ENCODE measurements at places on chromosomes 7 and 10.

GRCh38 chr10:35425595-35425994, 89.3 kb downstream of the CCNY start:
- no peak overlapping the region for H3K4me3 ChIP-seq
- peaks cover 22% of the 10 kb centered on the region for H3K36me3 ChIP-seq
- no peak overlapping the region for H3K27ac ChIP-seq
- H3K27me3 ChIP-seq: no peaks in the 10 kb centered on the region

GRCh38 chr10:36779238-36779846, 346.1 kb upstream of the ANKRD30A start:
- H3K36me3 ChIP-seq: no peaks in the 10 kb centered on the region
- DNase-seq: no peak
- H3K27me3 ChIP-seq: no peaks in the 10 kb centered on the region
- H3K4me1 ChIP-seq: no peaks in the 10 kb centered on the region

DNA sequence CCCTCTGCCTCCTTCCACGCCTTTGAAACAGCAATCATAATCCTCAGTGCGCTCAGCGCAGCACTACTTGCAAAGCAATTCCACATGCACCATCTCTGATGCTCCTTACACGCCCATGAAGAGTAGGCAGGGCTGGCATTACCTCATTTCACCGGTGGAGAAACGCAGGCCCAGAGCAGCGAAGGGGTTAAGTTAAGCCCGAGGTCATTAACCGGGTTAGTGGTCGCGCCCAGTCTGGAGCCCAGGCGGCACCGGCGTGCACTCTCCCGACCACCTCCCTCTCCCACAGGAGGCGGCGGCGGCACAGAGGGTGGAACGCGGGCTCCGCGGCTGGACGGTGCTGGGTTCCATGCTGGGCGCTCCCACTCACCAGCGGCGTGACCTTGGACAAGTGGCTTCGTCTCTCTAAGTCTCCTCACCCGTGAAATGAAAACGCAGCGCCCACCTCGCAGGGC, 515 bp downstream of the FASTK start:
- H3K27ac ChIP-seq: peak overlapping the region; percentile 88
- peak overlapping the region; percentile 85 for H3K4me3 ChIP-seq
- no peak for DNase-seq
- H3K4me1 ChIP-seq: peaks cover 42% of the 10 kb centered on the region
- peaks cover 56% of the 10 kb centered on the region for H3K36me3 ChIP-seq

DNA sequence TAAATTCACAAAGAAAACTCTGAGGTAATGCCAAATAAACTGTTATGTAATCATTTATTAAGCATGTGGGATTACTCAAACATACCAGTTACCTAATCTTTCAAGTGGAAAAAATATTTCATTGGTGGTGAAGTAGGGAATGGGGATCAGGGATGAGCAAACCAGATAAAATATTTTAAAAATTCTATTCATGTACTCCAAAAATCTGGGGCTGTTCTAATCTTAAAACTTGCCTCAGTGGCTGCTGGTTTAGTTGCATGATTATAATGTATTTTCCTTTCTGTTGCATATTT, 19.5 kb downstream of the LMOD2 start:
- no peak overlapping the region for H3K4me3 ChIP-seq
- H3K4me1 ChIP-seq: no peaks in the 10 kb centered on the region
- no peak for DNase-seq
- H3K27me3 ChIP-seq: no peaks in the 10 kb centered on the region
- no peak overlapping the region for H3K27ac ChIP-seq

DNA sequence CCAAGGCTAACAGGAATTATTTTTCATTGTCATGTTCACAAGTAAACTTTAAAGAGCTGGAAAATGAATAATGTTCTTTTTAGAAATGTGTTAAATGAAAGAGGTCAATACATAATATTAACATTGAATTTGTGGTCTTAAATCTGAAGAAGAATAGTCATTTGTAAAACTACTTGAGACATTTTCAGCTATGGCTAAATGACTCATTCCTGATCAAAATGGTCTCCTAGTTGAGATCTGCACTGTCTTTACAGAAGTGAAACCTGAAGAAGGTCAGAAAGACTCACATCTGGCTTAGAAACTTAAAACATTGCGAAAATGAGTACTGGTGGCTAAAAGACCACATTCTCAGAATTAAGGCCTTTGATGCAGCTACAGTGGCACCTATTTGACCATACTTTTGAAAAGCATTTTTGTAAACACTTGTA, 5.9 kb downstream of the PIK3CG start:
- H3K4me1 ChIP-seq: peaks cover 82% of the 10 kb centered on the region
- no peaks in the 10 kb centered on the region for H3K27me3 ChIP-seq
- peak overlapping the region; percentile 41 for H3K4me3 ChIP-seq
- peaks cover 83% of the 10 kb centered on the region for H3K36me3 ChIP-seq
- DNase-seq: no peak

GRCh38 chr10:24873281-24873683, 79.1 kb downstream of the PRTFDC1 start:
- H3K4me1 ChIP-seq: peaks cover 8% of the 10 kb centered on the region
- no peak overlapping the region for H3K4me3 ChIP-seq
- no peaks in the 10 kb centered on the region for H3K27me3 ChIP-seq
- H3K27ac ChIP-seq: no peak overlapping the region

- no peak for DNase-seq
- H3K4me3 ChIP-seq: no peak overlapping the region
- H3K27ac ChIP-seq: no peak overlapping the region
- H3K4me1 ChIP-seq: peaks cover 77% of the 10 kb centered on the region
- H3K36me3 ChIP-seq: peaks cover 91% of the 10 kb centered on the region
Observed at GRCh38 chr7:44469461-44470134, 20.9 kb downstream of the NUDCD3 start.

DNA sequence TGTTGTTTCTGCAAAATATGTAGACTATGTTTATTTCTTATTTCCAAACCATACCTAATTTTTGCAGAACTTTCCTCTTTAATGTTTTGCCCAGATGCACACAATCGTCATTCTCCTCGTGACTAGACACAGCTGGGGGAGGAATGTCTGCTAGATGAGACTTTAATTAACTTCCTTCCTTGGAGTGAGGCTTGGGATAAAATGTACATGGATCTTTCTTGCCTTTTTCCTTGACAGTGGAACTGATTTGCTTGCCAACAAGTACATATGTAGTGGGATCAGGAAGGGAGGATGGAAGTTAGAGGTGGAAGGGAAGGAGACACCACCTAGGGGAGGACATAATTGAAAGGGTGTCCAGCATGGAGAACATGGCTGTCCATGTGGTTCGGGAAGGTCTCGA, 172.5 kb downstream of the VTI1A start:
- H3K4me1 ChIP-seq: no peaks in the 10 kb centered on the region
- H3K27ac ChIP-seq: no peak overlapping the region
- no peaks in the 10 kb centered on the region for H3K27me3 ChIP-seq
- peaks cover 19% of the 10 kb centered on the region for H3K36me3 ChIP-seq
- H3K4me3 ChIP-seq: no peak overlapping the region
- no peak for DNase-seq

DNA sequence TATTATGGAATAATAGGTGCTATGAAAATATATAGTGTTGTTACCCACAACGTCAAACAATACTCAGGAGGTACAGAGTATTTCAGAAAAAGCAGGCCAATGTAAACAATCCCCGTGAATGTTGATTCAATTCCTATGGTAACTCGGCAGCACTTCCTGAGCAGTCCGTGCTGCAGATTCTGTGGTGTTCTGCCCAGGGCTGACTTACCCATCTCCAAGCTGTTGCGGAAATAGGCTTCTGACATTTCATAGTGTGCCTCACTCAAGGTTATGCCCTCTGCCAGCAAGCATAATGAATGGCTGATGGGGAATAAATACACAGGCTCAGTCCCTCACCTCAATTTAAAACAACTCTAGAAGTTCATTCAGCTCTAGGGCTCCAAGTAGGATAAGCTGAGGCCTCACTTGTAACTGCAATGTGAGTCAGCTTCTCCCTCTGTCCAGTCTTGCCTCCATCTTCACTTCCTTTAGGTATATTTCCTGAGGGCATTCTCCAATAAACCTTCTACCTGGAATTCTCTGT, 177.6 kb downstream of the GNAI1 start:
- H3K36me3 ChIP-seq: no peaks in the 10 kb centered on the region
- H3K27ac ChIP-seq: peak overlapping the region; percentile 18
- H3K27me3 ChIP-seq: no peaks in the 10 kb centered on the region
- no peak overlapping the region for H3K4me3 ChIP-seq

DNA sequence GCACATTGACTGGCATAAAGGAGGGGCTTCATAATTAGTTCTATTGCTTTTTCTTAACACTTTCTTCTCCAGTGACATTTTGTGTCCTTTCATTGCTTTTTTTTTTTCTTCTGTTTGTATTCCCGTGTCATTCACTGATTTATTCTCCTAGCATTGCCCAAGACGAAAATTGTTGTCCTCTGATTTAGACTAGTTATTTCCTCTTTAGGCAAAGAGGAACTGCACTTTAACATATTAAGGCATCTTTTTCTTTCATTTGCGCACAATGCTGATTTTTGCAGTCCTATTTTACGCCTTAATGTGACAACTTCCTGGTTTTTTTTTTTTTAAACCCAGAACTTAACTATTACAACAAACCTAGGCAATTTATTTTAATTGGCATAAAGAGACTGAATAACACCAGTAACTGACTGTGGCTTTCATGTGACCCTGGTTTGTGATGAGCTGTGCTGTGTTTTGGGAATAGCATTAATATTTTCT, 39.7 kb downstream of the ARID5B start:
- no peaks in the 10 kb centered on the region for H3K27me3 ChIP-seq
- peaks cover 92% of the 10 kb centered on the region for H3K4me1 ChIP-seq
- peak overlapping the region; percentile 99 for H3K27ac ChIP-seq
- peaks cover 83% of the 10 kb centered on the region for H3K36me3 ChIP-seq

DNA sequence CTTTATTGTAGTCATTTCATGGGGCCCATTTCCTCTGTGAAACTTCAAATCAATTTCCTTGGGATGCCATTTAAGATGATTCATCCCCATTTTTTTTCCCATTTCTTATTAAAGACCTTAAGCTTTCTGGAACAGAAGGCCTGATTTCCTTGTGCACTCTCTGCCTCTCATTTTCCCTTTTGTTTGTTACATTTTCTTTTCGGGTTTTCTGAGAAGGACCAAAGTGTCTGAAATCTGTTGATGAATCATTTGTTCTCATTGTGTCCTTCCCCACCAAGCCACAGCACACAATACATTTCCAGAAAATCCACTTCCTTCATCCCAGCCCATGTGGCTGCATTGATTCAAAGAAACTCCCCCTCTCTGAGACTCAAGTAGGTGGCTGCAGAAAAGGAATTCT, 372.4 kb downstream of the SFMBT2 start:
- no peak overlapping the region for H3K4me3 ChIP-seq
- no peak for DNase-seq
- peak overlapping the region; percentile 70 for H3K27ac ChIP-seq
- peaks cover 47% of the 10 kb centered on the region for H3K4me1 ChIP-seq

GRCh38 chr10:29009464-29009863, 279.4 kb upstream of the LYZL1 start:
- DNase-seq: no peak
- no peaks in the 10 kb centered on the region for H3K36me3 ChIP-seq
- H3K4me1 ChIP-seq: no peaks in the 10 kb centered on the region
- H3K4me3 ChIP-seq: no peak overlapping the region
- peaks cover 3% of the 10 kb centered on the region for H3K27me3 ChIP-seq

GRCh38 chr10:103838862-103839518, 16.4 kb downstream of the SH3PXD2A start:
- H3K4me1 ChIP-seq: no peaks in the 10 kb centered on the region
- no peaks in the 10 kb centered on the region for H3K27me3 ChIP-seq
- DNase-seq: no peak
- no peak overlapping the region for H3K4me3 ChIP-seq

DNA sequence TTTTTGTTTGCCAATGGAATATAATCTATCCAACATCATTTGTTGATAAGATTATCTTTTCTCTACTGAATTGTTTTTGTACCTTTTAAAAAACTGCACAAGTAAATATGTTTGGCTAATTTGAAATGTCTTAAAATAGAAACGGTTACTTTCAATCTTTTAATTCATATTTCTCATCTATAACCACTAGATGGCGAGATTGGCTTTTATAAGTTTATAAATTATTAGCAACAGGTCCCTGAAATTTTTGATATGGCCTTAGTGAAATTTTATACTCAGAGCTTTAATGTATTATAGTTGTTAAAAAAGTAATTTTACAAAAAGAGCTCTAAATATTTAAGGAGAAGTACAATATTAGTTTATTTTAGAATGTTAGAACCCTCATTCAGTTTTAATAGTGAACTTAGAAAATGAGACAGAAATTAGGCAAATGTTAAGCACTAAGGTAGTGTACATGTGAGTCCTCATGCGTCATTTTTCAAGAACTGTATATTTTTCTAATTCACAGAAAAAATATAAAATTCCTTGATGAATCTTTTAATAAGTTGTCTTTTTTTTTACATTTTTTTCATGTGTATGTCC, 592.5 kb downstream of the ARL4A start:
- H3K27me3 ChIP-seq: peaks cover 13% of the 10 kb centered on the region
- no peak for DNase-seq
- H3K4me1 ChIP-seq: no peaks in the 10 kb centered on the region

GRCh38 chr7:90879924-90880323, 283.8 kb downstream of the CDK14 start:
- no peak overlapping the region for H3K4me3 ChIP-seq
- H3K36me3 ChIP-seq: no peaks in the 10 kb centered on the region
- no peak for DNase-seq
- no peak overlapping the region for H3K27ac ChIP-seq
- no peaks in the 10 kb centered on the region for H3K27me3 ChIP-seq
- no peaks in the 10 kb centered on the region for H3K4me1 ChIP-seq

DNA sequence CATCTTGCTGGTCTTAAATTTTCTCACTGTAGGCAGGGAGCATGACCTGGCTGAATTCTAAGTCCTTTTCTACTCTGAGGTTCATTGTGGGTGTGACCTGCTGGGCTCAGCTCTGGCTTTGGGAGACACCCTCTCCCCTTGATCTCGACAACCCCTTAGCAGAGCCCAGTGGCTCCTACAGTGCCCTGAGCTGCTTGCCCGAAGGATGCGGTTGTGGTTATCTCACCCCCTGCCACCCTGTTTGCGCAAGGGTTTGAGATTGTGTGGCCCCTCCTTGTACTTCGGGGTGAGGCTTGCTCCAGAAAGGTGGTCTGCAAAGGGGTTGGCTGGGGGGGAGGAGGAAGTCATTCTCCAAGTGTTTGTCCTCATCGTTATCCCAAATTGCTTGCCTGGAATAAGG, 55.3 kb downstream of the TCF7L2 start:
- DNase-seq: no peak
- H3K4me1 ChIP-seq: peaks cover 23% of the 10 kb centered on the region
- peaks cover 87% of the 10 kb centered on the region for H3K27me3 ChIP-seq
- H3K27ac ChIP-seq: no peak overlapping the region

DNA sequence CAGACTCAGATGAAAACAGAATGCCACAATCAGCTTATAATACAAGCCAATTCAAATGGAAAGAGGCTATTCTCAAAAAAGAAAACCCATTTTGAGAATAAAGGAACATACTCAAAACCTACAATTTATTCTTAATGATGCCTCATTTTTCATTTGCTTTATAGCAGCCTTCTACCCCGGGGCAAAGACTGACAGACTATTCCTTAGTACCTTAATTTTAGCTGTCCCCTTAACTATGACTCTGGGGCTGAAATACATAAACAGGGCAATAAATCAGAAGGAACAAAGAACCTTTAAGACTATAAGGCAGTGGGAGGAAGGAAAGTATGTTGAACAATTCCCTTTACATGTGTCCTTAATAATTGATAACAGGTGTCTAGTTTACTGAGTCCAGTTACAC, 76.8 kb downstream of the TMEM106B start:
- no peaks in the 10 kb centered on the region for H3K36me3 ChIP-seq
- no peak overlapping the region for H3K27ac ChIP-seq
- no peaks in the 10 kb centered on the region for H3K4me1 ChIP-seq
- no peak overlapping the region for H3K4me3 ChIP-seq
